Nephron progenitor cell (in vitro differentiated cells): ENCODE measurements at places on chromosomes 5 and 9.
A peak's percentile ranks its signal among the peaks of the same experiment; 100 is the strongest.

DNA sequence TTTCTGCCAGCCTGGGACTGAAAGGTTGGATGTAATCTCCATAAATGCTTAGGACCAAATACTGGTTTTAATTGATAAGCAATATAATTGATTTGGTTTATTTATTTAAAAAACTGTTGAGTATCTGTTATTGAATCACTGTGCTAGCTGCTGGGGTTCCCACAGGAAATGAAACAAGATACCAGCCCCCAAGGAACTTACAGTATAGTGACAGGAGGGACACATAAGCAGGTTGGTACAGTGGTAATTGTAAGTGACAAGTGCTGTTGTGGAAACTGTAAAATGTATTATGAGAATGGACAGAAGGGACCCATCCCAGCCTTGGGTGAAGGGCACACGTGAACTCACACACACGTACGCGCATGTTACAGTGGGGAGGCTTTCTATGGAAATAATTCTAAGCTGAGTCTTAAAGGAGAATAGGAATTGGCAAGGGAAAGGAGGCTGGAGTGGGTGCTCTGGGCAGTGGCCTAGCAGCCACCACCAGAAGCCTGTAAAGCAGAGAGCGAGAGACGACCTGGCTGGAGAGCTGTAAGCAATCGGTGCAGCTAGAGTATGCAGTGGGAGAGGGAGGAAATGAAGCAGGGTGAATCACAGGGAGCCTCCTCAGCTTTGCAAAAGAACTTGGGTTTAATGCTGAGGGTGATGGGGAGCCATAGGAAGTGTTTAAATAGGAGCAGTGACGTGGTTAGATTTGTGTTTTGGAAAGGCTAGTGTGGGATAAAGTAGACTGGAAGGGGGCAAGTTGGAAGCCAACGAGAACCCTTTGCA lies 39.3 kb downstream of the GLRA1 start:
- H3K27me3 ChIP-seq: peaks cover 3% of the 10 kb centered on the region
- no peak for DNase-seq
- no peaks in the 10 kb centered on the region for H3K4me1 ChIP-seq

DNA sequence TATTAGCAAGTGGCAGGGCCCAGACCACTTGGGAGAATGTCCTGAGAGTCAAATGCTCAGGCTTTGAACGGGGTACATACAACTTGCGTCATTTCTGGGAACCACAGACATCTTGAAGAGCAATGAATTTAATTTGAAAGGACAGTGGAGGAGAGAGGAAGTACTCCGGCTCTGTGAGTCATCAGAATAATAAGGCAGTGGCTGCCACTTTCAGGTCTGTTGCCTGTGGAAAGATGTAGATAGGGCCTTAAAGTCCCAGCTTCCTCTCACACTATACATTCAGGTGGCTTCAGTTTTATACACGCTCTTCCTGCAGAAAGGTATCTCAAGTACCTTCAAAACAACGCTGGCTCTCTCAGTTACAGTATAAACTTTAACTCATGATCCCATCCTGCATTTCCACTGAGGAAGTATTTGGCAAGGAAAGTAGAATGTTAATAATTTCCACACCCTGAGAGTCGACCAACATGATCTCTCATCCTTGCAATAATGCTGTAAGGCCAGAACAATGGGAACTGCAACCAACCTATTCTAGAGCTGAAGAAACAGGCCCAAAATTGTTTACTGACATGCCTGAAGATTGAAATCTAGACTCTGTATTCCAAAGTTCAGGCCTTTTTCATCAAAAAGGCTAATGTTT lies 6.8 kb upstream of the PRUNE2 start:
- no peaks in the 10 kb centered on the region for H3K36me3 ChIP-seq
- H3K27ac ChIP-seq: no peak overlapping the region
- H3K4me1 ChIP-seq: no peaks in the 10 kb centered on the region

DNA sequence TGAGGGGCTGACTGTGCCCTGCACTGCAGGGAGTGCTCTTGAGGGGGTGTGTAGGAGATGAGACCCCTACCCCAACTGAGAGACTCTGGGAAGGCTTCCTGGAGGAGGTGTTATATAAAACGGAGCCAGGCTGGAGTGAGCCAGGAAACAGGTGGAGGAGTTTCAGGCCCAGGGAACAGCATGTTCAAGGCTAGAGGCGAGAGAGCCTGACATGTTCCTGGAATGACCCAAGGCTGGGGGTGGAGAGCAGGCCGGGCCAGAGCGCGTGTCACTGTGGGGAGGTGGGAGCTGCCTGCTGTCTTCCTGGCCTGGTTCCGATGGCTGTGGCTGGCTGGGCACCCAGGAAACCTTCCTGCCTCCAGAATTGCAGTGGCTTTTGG lies 48.7 kb downstream of the RXRA start:
- DNase-seq: no peak
- peak overlapping the region; percentile 35 for H3K4me3 ChIP-seq
- H3K36me3 ChIP-seq: no peaks in the 10 kb centered on the region
- no peaks in the 10 kb centered on the region for H3K27me3 ChIP-seq

DNA sequence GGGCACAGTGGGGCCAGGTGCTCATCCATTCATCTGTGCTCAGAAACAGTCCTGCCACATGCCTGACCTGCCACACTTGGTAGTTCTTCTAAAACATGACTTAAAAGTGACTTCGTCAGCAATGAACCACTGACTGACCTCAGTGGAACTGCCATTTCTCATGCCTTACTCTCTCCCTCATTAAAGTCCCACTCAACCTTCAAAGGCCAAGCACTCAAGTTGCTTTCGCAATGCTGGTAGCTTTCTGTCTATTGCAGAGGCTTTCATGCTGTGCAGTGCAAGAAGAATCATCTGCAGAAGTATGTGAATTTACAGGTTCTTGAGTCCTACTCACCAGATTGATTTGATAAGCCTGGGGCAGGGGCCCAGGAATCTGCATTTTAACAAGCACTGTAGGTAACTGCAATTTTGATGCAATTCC lies 23.9 kb downstream of the B4GALT1 start:
- H3K4me1 ChIP-seq: peaks cover 79% of the 10 kb centered on the region
- H3K27me3 ChIP-seq: peaks cover 2% of the 10 kb centered on the region
- no peaks in the 10 kb centered on the region for H3K36me3 ChIP-seq
- no peak for DNase-seq

GRCh38 chr5:61279725-61280124 lies 52.3 kb upstream of the ZSWIM6 start:
- H3K36me3 ChIP-seq: no peaks in the 10 kb centered on the region
- no peak overlapping the region for H3K27ac ChIP-seq
- no peak for DNase-seq

DNA sequence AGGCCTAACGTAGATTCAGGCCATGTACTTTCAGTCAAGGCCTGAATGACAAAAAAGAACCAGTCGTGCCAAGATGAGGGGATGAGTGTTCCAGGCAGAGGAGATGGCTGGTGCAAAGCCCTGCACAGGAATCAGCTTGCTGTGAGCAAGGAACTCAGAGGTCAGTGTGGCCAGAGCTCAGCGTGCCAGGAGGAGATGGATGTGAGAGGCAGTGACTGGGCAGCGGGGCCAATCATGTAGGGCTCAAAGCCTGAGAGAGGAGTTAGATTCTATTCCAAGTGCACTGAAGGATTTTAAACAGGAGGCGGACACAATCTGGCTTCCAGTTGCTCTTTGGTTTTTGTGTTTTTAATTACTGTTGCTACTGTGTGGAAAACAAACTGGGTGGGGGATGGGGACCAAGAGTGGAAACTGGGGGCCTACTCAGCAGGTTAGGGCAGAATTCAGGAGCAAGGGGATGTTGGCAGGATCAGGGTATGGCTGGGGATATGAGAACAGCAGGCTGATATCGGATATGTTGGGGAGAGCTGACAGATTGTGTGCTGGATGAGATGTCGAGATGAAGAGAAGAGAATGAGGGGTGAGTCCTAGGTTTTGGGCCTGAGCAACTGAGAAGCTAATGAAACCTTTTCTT lies 64.3 kb downstream of the ANGPTL2 start:
- no peaks in the 10 kb centered on the region for H3K36me3 ChIP-seq
- no peak for DNase-seq
- peak overlapping the region; percentile 59 for H3K27ac ChIP-seq

- no peak overlapping the region for H3K27ac ChIP-seq
- no peak overlapping the region for H3K4me3 ChIP-seq
Observed at GRCh38 chr5:135669416-135669815, 90.6 kb upstream of the CXCL14 start.

- no peak overlapping the region for H3K27ac ChIP-seq
- no peak overlapping the region for H3K4me3 ChIP-seq
- DNase-seq: no peak
- H3K4me1 ChIP-seq: peaks cover 8% of the 10 kb centered on the region
- H3K27me3 ChIP-seq: no peaks in the 10 kb centered on the region
- peaks cover 20% of the 10 kb centered on the region for H3K36me3 ChIP-seq
Observed at GRCh38 chr9:135926402-135927194, 19.3 kb upstream of the CAMSAP1 start.

GRCh38 chr5:56985936-56986625 lies 34.2 kb upstream of the MIER3 start:
- no peak overlapping the region for H3K4me3 ChIP-seq
- no peaks in the 10 kb centered on the region for H3K4me1 ChIP-seq
- no peak overlapping the region for H3K27ac ChIP-seq
- DNase-seq: no peak

DNA sequence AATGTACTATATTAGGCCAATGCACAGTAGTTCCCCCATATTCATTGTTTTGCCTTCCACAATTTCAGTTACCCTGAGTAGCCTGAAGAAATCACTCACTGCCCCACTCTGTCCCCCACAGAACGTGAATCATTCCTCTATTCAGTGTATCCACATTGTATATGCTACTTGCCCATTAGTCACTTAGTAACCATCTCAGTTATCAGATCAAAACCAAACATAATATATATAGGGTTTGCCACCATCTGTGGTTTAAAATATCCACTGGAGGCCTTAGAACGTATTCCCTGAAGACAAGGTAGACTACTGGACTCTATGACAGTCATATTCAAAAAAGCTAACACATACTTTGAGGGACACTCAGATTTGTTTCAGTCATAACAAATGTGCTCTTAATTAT lies 465.7 kb upstream of the RGMB start:
- peaks cover 6% of the 10 kb centered on the region for H3K4me1 ChIP-seq
- H3K27ac ChIP-seq: no peak overlapping the region
- no peak overlapping the region for H3K4me3 ChIP-seq
- no peak for DNase-seq
- H3K27me3 ChIP-seq: peaks cover 2% of the 10 kb centered on the region

GRCh38 chr5:85906460-85906859 lies 711.3 kb upstream of the COX7C start:
- H3K4me1 ChIP-seq: no peaks in the 10 kb centered on the region
- H3K27me3 ChIP-seq: no peaks in the 10 kb centered on the region
- DNase-seq: no peak
- no peak overlapping the region for H3K27ac ChIP-seq
- H3K4me3 ChIP-seq: no peak overlapping the region
